H7 (cell line): ENCODE measurements at places on chromosomes 7 and 10. TPM values are rescaled to one million over a fixed set of nuclear protein-coding genes. Genes with fewer than 3 reads are reported as not detected.

The CCL24 gene
- total RNA-seq, result not detected in 2 replicates

The LMBR1 gene
- 32.0 and 34.4 TPM in 2 replicates for total RNA-seq

The TMEM106B gene
- 26.6 and 37.5 TPM in 2 replicates for total RNA-seq

The PSTK gene
- 6.1 and 7.8 TPM in 2 replicates for total RNA-seq

The C10orf62 gene
- not detected in 2 replicates for total RNA-seq

The FBXL13 gene
- 0.97 and 1.3 TPM in 2 replicates for total RNA-seq

The GIMAP8 gene
- total RNA-seq, result not detected in 2 replicates

The CNNM2 gene
- total RNA-seq, result 4.5 and 8.4 TPM in 2 replicates

- DNase-seq, result peak; percentile 88
These were observed 163.3 kb downstream of the GRID1 start for GRCh38 chr10:86203162-86203905.

- no peak for DNase-seq
These were observed 258.3 kb downstream of the SNX13 start for GRCh38 chr7:17681965-17682364.

DNA sequence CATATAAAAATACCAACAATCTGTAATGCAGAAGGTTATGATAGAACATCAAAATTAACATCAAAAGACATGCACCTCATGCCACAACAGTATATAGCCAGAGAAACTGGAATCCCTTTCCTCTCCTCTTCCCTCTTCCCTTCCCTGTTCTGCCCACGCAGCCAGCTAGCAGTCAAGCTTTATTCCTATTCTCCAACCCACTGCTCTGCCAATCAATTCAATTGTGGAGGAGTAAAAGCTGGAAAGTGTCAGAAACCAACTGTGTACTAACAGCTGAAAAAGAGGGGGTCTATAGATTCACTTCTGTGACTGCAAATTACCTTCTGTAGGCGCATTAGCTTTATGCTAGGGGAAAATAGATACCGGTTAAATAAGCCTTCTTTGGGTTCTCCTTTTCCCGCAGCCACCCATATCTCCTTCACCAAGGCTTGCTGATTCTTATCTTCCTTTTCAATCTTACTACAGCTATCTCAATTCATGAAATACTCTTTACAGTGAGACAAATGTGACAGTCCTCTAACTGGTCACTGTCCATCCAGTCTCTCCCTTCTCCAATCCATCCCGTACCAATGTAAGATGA lies 16.3 kb downstream of the ABI1 start:
- no peak for DNase-seq

DNA sequence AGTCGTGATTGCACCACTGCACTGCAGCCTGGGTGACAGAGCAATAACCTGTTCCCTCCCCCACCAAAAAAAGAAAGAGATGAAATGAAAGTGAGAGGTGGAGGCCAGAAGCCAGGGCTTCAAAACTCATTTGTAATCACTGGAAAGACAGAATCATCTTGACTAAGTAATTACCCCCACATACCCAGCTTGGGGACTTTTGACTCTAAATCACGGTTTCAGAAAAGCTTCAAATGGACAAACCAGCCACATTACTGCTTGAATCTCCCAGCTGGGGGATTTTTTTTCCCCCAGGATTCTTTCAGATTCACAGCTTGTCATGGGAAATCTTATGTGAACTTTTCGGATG lies 361.0 kb downstream of the FRMD4A start:
- no peak for DNase-seq

GRCh38 chr7:11060893-11061292 lies 87.2 kb downstream of the PHF14 start:
- no peak for DNase-seq

DNA sequence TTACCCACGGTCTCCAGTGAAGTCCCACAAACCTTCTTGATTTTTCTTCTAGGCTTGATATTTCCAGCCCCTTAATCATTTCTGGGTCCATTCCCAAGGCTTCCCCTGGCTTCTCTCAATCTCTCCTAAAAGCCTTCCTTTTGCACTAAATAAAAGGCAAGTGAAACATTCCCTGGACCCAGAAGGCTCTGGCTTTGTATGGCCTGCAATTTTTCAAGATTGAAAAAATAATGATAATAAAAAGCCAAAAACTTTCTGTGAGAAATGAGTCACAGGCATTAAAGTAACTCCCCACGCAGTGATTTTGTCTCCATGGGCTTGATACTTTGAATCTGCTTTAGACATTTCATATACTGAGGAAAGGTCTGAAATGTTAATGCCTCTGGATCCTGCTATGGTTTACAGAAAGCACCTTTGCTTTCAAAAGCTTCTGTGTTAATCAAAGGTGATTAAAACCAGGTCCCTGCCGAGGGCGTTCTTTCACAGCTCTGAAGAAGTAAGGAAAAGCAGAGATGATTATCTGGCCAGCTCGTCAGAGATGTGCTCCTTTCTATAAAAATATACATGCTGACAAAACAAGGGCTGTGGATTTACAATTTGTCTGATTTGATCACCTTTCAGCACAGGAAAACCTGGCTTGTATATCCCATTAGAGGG lies 118.9 kb upstream of the TMEM72 start:
- no peak for DNase-seq

DNA sequence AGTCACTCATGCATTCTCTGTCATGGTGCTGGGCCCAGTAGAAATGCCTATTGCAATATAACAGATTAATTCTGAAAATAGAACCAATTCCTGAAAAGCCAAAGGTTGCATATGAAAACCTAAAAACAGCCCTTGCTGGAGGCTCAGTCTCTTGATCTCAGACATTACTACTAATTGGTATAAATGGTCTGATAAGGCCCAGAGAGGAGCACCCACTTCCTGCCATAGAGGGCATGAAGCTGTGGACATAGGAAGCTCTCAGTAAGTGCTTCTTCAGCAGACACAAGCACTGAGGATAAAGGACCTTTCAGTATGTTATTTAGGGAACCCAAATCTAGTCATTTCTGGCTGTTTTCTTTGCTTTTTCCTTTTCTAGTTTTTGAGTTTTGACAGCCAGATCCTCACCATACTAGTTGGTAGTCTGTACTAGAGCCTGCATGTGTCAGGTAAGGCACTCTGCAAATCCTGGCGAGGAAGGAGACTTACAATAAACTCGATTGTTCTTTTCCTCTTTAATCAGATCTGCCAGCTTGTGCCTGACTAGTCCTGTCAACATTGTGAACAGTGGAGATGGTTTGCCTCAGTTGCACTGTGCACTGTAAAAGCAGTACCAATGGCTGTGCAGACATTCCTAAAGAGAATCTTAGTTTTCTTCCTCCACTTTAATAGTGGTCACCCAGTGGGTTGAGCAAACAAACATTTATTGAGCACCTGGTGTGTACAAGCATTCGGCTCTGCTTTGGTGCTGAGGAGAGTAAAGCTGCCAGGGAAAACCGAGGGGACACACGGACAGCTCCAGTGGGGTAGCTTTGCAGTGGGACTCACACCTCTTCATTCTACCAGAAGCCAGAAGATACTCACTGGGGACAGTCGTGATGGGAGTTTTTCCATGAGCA lies 140.9 kb downstream of the CHN2 start:
- DNase-seq, result no peak

- DNase-seq, result no peak
These were observed 80.7 kb upstream of the WDR11 start for GRCh38 chr10:120770496-120770895.

DNA sequence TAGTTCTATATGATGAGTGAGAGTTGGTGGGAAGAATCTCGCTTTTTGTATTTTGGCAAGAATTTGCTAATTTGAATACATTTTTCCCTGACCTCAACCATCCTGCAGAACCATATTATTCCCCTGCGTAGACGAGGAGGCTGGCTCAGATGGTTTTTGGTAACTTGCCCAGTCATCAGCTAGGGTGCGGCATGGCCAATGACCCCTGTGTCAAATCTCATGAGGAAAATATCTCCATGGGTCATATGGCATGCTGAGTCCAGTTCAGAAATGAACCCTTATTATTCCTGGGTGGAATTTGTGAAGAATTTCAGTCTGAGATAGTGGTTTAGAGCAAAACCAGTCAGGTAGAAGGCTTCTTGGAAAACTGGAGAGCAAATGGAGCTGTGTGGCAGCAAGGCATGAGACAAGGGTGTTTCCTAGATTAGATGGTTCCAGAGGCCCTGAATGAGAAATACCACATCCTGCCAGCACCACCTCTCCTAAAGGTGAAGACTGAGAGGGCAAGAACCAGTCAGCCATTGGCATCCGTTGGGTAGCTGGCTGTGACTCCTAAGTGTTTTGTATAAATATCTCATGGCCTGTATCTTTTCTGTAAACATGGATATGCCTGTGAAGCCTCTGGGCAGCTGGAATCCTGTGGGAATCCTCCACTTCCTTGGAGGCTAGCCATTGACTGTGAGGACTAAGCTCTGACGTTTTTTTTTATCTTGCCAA lies 5.8 kb upstream of the UPP1 start:
- DNase-seq, result no peak

- peak; percentile 67 for DNase-seq
These were observed 138.3 kb upstream of the PALS2 start for GRCh38 chr7:24434972-24435371.
